ENCODE measurements at places on chromosomes 4 and X.

GRCh38 chrX:12581546-12581945, 209.7 kb upstream of the PRPS2 start:
- DNase-seq: no peak

- no peak for DNase-seq
Observed at GRCh38 chrX:20352504-20352903, 85.8 kb upstream of the RPS6KA3 start.

DNA sequence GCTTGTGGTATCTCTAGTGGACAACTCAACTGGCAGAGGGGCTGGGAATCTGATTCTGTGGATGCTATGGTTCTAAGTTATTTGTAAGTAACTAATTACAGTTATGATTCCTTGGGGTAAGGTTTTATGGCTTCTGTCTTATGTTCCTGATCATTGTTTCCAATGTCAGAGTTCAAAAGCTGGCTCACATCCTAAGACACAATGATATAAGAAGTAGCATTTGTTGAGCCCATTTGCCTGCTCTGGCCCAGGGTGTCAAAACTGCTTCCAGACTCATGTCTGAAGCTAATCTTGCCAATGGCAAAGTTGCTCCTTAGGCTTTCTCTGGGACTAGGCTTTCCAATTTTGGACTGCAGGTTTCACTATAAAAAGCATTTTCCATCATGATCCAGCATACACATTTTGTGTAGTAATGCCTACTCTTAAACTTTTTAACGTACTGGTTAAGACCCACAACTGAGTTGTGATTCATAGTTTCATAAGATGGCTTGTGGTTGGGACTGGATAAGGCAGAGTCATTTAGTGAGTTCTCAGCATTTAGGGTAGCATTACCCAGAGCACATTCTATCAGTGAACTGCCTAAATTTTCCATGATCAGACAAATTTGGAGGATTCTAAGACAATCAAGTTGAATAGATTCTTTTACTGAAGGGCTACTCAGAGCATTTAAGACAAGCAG, 50.0 kb downstream of the CCNI start:
- no peak for DNase-seq

DNA sequence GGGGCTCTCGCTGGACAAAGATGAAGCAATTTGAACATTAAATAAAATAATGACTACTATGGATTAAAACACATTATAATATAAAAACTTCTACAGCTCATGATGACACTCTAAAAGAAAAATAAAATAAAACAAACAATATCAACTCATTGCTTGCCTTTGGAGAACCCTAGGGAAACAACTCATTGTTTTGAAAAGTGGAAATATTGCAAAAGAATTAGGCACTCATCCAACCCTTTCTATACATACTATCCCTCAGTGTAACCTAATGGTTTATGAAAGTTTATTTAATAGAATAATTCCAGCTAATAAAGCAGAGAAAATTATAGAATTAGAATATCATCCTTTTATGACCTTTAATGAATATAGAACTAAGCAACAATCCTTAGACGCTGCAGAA, 718 bp downstream of the RAB40A start:
- no peak for DNase-seq

- DNase-seq: no peak
Observed at GRCh38 chr4:124152132-124152531, 560.4 kb downstream of the ANKRD50 start.
